ENCODE measurements at places on chromosomes 1 and 21.
A peak's percentile ranks its signal among the peaks of the same experiment; 100 is the strongest.

- no peak for DNase-seq
These were observed 251.6 kb upstream of the FAM78B start for GRCh38 chr1:166418344-166418933.

- no peak for DNase-seq
These were observed 37.2 kb downstream of the CAMSAP2 start for GRCh38 chr1:200775850-200776249.

DNA sequence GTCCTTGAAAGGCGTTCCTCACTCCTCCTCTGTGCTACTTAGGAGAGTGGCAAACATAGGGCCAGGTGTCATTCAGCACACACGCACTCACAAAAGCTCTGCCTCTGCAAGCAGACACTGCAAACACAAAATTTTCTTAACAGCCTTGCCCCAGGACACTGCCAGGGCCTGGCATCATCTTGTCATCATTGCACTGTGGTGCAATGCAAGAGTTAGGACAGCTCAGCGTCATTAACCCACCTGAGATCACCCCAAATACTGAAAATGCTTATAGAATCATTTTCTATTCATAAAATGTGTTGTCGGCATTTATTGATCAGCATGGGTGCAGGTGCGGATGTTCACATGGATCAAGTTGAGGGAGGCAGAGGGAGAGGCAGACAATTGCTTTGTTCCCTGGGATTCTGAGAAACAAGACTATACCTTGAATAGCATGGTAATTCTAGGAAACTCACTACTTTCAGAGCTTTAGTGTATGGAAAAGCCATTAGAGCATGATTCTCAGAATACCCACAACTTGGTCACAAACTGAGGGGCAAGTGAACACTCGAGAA lies 3.0 kb downstream of the ADAM30 start:
- DNase-seq: no peak

DNA sequence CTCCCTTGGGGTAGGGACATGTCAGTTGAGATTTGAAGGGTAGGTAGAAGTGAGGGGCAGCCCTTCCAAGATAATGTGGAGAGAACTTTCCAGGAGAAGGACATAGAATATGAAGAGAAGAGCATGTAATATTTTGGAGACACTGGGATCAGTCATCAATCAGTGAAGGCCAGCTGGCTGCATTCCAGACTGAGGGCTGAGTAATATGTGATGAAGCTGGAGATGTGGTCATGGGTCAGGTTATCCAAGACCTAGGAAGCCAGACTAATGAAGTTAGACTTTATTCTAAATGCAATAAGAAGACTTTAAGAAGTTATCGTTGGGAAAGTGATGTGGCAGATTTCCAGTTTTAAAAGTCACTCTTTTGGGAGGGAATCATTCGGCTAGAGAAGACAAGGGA lies 262.0 kb downstream of the HMCN1 start:
- DNase-seq: peak; percentile 53

- DNase-seq: no peak
These were observed 2.3 kb upstream of the VWA1 start for GRCh38 chr1:1432951-1433803.

DNA sequence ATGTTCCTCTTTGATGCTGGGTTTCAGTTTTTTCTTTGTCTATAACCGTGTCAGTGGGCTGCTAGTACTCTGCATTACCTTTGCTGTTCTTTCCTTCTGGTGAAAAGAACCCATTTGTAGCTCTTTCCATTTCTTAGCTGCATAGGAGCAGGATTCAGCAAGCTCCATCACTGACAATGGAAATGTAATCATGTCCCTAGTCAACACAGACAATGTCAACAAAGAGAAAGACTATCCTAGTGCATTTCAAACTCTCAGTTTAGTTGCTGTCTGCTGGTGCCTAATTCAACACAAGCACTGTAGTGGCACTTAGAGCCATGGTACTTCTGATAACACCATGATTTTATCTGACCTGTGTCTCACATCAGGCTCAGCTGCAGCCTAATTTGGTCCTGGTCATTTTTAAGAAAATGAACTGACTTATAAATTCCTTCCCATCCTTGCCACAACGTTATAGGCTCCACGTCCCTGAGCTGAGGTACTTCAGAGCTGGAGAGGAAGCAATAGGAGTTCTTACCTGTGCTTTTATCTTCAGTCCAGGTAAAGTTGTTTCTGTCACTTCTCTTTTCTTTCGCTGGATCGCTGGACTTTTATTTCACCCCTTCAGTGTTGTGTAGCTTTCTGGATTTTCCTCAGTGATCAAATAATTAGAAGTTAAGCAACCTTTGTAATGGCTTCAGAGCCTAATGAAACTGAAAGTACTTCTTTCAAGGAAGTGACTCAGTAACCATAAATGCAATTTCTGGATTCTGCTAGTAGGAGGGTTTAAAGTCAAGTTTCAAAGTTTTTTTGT lies at the start of gene GBP3:
Gene GBP3, minus strand, starts transcription at position 700 of the 793 bp plus-strand sequence. CDS start 2,145 bp downstream, outside the sequence.
- no peak for DNase-seq

- DNase-seq: no peak
These were observed 17.4 kb downstream of the DMRTB1 start for GRCh38 chr1:53476579-53476978.

DNA sequence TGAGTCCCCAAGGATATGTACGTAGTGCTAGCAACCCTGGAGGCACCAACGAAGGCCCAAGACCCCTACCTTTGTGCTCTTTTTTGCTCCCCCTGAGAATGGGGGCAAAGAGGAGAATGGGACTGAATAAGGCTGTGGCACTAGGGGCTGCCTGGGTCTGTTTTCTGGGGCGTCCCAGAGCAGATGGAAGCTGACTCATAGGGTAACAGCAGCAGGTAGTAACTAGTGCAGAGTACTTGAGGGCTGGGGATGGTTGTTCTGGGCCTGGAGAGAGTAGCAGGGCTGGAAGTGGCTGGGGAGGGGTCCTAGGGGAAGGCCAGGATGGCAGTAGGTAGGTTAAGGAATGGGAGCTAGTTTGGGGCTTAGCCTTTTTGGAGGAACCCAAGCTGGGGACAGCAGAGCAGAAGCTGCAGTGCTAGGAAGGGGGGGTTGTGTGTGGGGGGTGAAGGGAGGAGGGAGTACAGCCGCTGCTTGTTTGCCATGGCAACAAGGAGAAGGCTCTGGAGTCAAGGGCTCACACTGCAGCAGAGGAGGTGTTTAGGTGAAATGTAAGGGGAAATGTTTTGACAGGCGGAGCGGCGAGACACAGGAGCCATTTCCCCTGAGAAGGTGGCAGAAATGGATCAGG lies 1.8 kb downstream of the NCDN start:
- no peak for DNase-seq

GRCh38 chr1:38014171-38014570 lies 1.6 kb downstream of the UTP11 start:
- no peak for DNase-seq

- DNase-seq: no peak
These were observed 54.2 kb downstream of the VANGL2 start for GRCh38 chr1:160454371-160455152.

GRCh38 chr21:35057428-35057827 lies 8.3 kb upstream of the RUNX1 start:
- no peak for DNase-seq

DNA sequence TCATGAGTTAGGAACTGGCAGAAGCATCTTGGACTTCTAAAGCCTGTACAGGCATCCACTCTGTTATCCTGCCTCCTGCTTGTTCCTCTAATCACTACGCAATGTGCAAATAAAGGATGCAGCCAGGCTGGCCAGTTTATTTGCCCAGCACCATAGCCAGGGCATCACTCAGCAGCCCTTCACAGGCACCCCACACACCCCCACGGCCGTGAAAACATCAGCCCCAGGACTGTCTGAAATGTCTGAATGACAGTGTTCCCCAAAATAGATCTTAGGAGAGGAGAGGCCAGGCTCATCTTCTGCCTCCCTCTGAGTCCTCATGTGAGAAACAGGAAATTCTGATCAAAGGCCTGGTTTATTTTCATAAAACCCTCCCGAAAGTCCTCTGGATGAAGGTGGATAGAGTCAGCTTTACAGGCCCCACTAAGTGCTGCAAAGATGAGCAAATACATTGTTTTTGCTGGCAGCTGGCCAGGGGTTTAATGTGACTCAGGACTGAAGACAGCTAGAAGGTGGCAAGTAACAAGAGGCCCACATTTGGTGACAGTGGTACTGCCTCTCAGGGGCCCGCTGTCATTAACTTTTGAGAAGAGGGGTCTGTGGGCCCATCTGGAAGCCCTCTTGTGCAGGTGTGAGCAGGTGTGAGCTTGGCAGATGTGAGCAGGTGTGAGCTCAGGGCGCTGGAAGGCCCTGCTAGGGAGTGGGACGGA lies 32.9 kb downstream of the GRHL3 start:
- no peak for DNase-seq

- no peak for DNase-seq
These were observed 51.7 kb upstream of the DUSP10 start for GRCh38 chr1:221793439-221794078.

- DNase-seq: no peak
These were observed 4.6 kb downstream of the AGTRAP start for GRCh38 chr1:11740258-11741192.

DNA sequence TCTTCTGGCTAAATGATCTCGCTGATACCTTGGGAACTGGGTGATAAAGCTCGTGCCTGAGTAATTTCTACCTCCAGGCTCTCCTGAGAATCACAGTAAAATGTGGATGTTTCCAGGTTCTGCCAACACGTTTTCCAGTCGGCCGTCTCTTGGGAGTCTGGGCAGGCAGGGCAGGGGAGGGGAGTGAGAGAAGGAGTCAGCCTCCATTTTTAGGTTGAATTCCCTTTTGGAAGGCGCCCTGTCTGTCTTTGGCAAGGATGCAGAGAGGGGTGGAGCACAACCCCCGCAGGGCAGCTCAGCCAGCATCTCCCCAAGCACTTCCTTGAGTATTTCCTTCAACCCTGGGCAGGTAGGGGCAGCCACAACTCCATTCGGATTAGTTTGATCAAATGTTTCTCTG lies 15.5 kb upstream of the ACTRT2 start:
- no peak for DNase-seq

GRCh38 chr1:157004327-157004726 lies 41.2 kb downstream of the ARHGEF11 start:
- DNase-seq: no peak
